ENCODE measurements at places on chromosomes 7 and 10. TPM values are rescaled to one million over a fixed set of nuclear protein-coding genes. Genes with fewer than 3 reads are reported as not detected.
A peak's percentile ranks its signal among the peaks of the same experiment; 100 is the strongest.

- DNase-seq, result no peak
Measured at GRCh38 chr10:37285063-37285462, 159.7 kb downstream of the ANKRD30A start.

DNA sequence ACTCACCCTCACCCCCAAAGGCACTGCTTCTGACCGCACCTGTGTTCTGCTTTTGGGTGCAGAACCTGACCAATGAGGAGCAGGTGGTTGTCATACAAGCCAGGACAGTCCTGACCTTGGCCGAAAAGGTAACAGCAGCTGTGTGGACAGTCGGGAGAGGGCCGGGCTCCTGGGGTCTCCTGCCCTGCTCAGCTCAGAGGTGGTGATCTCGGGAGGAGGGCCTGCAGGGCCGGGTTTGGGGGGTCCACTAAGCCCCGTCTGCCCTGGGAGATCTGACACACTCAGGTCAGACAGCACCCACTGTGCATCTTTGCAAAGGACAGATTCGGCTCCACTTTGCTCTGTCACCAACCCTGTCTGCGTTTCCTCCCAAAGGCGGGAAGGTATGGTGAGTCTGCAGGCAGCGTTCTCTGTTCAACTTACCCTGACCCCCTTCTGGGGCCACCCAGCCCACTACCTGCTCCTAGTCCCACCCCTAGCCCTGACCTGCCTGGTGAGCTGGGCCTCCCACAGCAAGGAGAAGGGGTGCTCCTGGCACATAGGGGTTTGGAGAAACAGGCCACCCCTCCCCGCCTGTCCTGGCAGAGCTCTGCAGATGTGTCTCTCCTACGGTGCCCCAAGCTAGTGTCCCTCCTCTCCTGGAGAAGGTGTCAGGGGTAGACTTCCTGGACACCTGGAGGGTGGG lies 33.7 kb upstream of the DPYSL4 start:
- peak; percentile 5 for DNase-seq

- no peak for DNase-seq
Measured at GRCh38 chr7:131281266-131282048, 46.2 kb upstream of the MKLN1 start.

- no peak for DNase-seq
Measured at GRCh38 chr10:104119996-104120395, 2.0 kb upstream of the SFR1 start.

- no peak for DNase-seq
Measured at GRCh38 chr7:105703207-105703930, 122.1 kb upstream of the EFCAB10 start.

Gene ZPBP
- total RNA-seq, result not detected

- no peak for DNase-seq
Measured at GRCh38 chr7:110358028-110358427, 732.9 kb upstream of the LRRN3 start.

Measured in left cardiac atrium (tissue), 4 donors.